ENCODE measurements at places on chromosomes 1 and 21. TPM values are rescaled to one million over a fixed set of nuclear protein-coding genes. Genes with fewer than 3 reads are reported as not detected.

- no peak for ATAC-seq
Measured at GRCh38 chr1:226520640-226521355, 27.8 kb upstream of the STUM start.

PBX1 gene
- total RNA-seq, result 0.22 TPM

FAM131C gene
- total RNA-seq, result 0.24 TPM

DNA sequence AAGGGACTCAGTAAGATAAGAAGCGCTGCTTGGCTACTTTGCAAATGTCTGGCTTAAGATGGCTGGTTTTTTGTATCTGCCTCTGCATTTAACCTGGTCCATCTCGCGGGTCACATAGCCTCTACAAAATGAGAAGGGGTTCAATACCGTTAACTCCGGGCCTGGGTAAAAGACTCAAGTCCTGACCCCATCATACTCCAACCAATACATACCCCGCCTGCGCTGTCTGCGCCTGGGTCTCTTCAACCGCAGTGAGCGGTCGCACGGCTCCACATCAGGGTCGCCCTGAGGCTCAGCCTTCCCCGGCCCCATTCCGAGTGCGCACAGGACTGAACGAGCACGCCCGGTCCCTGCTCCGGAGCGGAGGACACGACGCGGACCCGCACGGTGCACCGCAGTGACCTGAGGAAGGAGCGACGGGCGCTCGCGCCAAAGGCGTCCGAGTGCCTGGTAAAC lies 558 bp upstream of the PGD start:
- ATAC-seq, result no peak

- no peak for ATAC-seq
Measured at GRCh38 chr1:178509414-178510007, 3.4 kb upstream of the TEX35 start.

DNA sequence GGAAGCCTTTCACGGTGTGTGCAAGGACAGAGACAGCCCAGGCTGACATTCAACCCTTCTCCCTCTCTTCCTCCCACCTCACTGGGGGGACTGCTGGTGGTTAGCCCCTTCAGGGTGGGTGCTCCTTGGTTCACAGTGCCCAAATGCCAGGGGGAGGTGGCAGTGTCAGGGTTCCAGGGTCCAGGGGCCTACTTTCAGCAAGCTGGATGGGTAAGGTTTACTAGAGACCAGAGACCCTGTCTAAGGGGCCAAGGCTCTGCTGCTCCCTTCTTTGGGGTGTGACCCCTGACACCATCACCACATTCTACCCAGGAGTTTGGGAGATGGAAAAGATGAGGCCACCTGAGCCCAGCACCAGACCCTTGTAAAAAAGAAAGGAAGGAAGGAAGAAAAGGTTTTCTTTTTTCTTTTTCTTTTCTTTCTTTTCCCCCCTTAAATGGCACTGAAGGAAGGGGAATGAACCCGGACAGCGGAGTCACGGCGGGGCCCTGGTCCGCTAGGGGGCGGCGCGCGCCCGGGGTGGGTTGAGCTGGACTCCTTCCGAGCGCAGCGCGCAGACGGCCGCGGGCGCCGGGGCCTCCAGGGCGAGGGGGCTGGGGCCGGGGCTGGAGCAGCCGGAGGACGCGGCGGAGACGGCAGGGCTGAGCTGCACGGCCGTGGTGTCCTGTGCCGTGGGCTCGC lies 18.8 kb downstream of the KNCN start:
- peak; percentile 79 for ATAC-seq

PDZK1IP1 gene
- not detected for total RNA-seq

AGPAT3 gene
- 100.0 TPM for total RNA-seq

- peak; percentile 97 for ATAC-seq
Measured at GRCh38 chr1:119968068-119968492, 71.8 kb upstream of the ADAM30 start.

RGSL1 gene
- total RNA-seq, result not detected

DNA sequence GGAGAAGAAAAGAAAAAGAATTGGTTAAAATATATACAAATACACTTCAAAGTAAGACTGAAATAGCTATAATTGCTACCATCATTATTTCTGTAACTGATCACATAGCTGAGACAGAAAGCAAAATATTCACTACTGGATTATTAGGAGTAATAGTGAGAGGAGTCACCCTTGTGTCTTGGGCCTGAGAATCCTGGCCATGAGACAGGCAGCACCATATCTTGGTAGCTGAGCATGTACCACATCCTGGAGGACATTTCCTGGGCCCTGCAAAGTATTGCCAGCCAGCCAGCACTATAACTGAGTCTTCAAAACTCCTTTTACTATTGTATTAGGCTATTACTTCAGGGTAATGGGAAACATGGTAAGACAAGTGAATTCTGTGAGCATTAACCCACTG lies 63.5 kb downstream of the C1orf185 start:
- no peak for ATAC-seq

DNA sequence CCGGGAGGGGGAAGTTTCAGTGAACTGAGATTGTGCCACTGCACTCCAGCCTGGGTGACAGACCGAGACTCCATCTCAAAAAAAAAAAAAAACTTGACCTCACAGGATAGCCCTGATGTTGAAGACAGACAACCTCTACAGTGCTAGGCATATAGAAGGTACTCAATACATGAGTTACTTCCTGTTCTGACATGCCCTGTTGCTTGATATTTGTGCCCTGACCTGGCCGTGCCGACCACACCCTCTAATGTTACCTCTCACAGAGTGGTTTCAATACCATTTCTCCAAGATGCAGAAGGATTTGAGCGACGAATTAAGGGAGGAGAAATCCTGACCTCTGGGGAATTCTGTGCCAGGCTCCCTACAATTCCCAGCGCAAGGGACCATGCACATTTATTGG lies 5.2 kb downstream of the PTAFR start:
- ATAC-seq, result no peak

LPGAT1 gene
- 18.7 TPM for total RNA-seq
